NCI-H1436 (cell line): ENCODE measurements at places on chromosomes 12 and 14.

- no peak for DNase-seq
Observed at GRCh38 chr12:112837629-112838197, 46.2 kb downstream of the RPH3A start.

GRCh38 chr12:46205294-46205693 lies 63.5 kb downstream of the SLC38A1 start:
- DNase-seq = no peak

GRCh38 chr12:14883686-14884085 lies 2.0 kb downstream of the MGP start:
- no peak for DNase-seq

GRCh38 chr14:104558231-104559027 lies 21.1 kb upstream of the C14orf180 start:
- DNase-seq = no peak

DNA sequence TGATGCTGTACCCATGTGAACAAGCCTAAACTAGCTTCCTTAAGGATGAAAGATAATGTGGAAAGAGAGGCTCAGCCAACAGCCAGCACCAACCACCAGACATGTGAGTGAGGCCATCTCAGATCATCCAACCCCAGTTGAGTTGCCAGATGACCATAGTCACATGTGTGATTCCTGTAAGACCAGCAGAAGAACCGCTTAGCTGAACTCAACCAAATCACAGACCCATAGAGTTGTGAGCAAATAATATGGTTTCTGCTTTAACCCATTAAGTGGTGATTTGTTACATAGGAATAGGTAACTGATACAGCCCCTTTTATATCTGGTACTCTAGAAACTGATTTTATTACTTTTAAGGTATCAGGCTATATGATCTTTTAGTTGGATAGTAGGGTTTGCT lies 17.6 kb upstream of the ELK3 start:
- no peak for DNase-seq
